ENCODE measurements at places on chromosomes 7 and 10.

GRCh38 chr7:101420436-101420835 is 57.8 kb downstream of the COL26A1 start:
- no peak for DNase-seq

GRCh38 chr10:35498693-35499092 is 106.4 kb upstream of the GJD4 start:
- DNase-seq = no peak

DNA sequence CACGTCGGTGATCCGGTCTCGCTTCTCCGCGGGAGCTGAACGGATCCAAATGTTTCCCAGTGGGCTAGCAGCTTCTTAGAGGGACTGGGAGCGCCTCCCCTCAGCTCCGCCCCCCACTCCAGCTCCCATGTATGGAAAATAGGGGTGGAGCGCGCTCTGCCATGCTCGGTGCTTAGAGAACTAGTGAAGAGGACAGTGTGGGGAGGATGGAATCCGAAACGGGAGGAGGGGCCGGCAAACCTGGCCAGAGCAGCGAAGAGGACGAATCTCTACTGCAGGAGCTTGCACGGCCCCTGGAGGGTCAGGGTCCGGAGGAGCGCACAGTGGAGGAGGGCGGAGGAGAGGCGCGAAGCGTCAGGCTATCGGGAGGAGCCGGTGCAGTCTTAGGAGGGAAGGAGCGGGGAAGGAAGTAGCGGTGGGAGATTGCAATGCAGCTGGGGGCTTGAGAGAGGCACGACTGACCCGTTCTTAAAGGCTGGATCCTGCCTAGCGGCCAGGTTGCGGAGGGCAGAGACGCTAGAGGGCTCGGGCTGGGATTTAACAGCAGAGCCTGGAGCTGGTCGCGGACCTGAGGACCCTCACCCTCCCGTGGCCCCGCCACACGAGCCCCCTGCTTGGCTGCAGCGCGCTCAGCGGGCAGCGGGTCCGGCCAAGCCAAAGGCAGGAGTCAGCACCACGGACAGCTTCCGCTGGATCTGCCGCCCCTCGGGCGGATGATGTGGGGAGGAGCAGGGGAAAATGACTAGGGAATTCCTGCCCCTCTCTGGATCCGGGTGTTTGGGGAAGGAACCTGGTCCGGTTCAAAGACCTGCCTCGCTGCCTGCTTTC is at the start of gene PRLHR:
Gene PRLHR (minus strand): TSS at position 51 of the 828 bp plus-strand sequence. CDS start 404 bp downstream, outside the sequence.
- no peak for DNase-seq

DNA sequence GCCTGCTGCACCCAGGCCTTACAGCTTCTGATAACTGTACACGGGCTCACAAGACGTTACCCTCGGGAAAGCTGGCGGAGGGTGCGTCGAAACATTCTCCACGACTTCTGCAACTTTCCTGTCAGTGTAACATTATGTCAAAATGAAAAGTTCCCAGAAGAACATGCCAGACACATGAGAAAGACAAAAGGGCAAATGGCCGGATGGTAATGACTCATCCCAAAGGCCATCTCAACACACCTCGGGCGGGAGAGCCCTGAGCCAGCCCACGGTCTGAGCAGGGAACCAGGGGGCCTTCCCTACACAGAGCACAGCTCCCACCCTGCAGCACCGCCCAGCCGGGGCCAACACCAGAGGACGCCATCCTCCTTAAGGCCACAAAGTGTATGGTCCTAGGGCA is 118.7 kb downstream of the MAD1L1 start:
- DNase-seq = no peak

DNA sequence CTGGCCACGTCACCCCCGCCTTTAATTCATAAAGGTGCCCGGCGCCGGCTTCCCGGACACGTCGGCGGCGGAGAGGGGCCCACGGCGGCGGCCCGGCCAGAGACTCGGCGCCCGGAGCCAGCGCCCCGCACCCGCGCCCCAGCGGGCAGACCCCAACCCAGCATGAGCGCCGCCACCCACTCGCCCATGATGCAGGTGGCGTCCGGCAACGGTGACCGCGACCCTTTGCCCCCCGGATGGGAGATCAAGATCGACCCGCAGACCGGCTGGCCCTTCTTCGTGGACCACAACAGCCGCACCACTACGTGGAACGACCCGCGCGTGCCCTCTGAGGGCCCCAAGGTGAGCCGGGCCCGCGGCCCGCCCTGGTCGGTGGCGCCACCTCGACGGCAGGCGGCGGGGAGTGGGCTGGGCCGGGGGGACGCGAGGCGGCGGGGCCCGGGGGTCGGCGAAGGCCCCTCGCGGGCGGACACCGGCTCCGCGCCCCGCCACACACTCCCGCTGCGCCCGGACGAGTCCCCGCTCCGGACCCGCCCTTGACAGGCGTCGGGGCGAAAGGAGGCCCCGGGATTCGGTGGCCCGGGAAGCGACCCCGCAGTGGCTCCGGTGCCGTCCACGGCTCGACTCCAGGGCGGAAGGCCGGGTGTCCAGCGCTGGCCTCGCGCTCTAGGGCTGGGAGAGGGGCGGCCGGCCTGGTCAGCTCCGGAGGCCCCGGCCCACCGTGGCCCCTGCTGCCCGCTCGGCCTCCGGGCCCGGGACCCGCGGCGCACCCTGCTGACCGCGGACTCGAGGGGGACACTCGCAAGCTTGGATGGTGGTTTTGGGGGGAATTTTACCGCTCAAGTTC is 557 bp downstream of the BAG3 start:
- DNase-seq = no peak
